ENCODE measurements at places on chromosomes 4 and X.

GRCh38 chr4:188372829-188373228 lies 233.6 kb downstream of the TRIML1 start:
- DNase-seq: no peak

DNA sequence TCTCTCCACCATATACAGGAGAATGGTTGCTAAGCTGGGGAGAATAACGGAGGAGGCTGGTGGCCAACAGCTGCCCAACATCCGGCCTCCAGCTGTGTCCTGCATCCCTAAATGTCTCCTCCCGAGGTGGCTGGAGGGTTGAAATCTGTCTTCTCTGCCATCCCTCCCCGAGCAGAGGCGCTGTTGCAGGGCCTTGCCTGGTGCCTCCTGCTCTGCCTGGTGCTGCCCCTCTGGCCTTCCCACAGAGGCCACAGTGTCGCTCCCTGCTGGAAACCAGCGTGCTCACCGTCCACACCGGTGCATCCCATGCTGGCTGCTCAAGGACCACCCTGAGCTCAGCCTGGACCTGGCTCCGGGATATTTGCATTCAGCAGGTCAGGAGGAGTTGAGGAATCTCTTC lies 115.2 kb downstream of the ENPP6 start:
- no peak for DNase-seq

DNA sequence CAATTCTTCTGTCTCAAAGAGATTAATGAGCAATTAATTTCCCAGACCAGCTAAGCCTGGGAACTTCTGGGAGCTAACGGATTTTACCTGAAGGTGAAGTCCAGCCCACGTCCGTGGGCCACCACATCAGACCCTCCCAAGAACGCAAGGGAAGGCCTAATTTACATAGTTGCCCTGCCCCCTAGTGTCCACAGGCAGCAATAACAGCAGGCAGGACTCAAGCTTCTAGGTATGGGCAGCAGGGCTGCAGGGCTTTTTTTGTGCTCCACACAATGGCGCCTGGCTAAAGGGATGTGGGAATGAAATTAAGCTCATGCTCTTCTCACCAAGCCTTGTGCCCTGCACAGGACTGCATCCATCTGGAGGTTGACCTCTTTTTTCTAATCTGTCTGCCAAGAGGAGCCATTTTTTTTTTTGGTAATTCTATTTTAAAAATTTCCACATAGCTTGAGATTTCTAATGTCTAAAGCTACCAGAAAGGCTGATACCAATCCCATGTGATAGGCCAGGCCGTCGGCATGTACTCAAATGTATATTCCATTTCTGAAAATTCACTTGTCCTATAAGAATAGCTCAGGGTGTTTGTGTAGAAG lies 111.9 kb upstream of the TMEM164 start:
- peak; percentile 42 for DNase-seq

GRCh38 chr4:148693913-148694649 lies 251.9 kb upstream of the NR3C2 start:
- DNase-seq: no peak

DNA sequence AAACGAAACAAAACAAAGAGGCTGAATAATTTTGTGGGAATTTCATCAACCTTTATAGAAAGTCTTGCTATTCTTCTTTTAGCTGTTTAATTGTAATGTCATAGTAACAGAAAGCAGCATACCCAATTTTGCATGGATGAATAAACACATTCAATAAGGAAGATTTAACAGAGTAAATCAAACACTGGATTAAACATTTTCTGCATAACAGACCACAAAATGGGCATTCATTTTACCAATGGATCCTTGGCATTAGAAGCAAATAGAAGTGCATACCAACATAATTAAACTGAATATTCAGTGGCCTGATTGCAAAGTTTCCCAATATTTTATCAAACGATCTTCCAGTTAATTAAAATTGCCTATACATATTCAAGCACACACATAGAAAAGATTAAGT lies 4.4 kb upstream of the CHM start:
- no peak for DNase-seq

DNA sequence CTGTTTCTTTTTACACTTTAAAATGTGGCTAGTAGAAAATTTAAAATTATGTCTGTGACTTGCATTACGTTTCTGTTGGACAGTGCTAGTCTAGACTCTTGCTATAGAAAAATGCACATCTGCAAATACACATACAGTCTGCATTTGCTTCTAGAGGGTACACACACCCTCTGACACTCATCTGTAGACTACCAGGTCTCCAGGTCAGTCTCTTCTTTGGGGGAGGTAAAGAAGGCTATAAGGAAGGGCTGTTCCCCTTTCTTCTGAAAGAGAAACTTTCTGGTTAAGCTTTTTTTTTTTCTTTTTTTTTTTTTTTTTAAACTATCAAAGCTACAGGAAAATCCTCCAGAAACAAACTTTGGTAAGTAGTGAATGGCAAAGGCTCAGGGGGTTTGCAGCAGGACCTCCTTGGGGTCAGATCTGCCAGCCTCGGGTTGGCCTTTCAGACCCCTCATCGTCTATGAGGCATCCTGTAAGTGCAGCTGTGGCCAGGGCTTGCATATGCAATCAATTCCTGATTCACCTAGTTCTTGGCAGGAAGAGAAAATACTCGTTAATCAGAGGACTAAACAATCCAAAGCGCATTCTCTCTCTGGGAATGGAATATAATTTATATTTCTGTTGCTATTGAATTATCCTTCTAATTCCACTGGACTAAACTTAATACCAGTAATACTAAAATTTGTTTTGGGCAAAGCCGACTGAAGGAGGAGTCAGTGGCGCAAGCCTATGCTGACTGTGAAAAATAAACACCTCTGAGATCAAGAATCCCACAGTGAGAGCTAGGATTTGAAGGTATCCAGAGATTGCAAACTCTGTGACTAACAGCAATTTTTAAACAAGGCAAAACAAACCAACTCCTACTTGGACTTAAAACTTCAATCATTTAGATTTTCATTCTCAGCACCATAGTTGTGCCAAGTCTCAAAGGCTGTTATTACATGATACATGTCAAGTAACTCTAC lies 109.3 kb upstream of the TBC1D9 start:
- no peak for DNase-seq

DNA sequence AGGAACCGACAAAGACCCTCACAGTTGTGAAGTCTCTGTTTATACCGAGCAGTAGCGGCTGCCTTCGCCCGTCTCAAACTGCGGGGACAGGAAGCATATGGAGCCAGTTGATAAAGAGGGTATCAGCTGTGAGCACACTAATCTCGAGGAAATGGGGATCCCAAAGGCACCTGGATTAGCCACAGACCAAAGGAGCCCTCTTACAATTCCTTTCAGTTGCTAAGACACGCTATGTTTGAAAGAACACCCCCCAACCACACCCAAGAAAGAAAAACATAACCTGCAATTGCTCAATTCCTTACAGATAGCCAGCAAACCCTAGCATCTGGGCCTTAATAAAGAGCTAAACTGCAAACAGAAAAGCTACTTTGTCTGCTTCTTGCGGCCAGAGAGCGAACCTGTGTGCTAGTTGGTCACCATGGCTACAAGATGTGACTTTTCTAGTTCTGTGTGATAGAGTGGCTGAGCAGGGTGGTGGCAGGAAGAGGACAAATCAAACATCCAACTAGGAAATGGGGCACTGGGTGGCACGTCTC lies 23.3 kb upstream of the CHRNA9 start:
- DNase-seq: no peak

- no peak for DNase-seq
Observed at GRCh38 chr4:85734424-85734831, 259.5 kb downstream of the ARHGAP24 start.

Data from NCI-H524 treated with DMSO at 0.1 percent for 48 hours (cell line).